ENCODE measurements at places on chromosomes 1 and 21.
A peak's percentile ranks its signal among the peaks of the same experiment; 100 is the strongest.

DNA sequence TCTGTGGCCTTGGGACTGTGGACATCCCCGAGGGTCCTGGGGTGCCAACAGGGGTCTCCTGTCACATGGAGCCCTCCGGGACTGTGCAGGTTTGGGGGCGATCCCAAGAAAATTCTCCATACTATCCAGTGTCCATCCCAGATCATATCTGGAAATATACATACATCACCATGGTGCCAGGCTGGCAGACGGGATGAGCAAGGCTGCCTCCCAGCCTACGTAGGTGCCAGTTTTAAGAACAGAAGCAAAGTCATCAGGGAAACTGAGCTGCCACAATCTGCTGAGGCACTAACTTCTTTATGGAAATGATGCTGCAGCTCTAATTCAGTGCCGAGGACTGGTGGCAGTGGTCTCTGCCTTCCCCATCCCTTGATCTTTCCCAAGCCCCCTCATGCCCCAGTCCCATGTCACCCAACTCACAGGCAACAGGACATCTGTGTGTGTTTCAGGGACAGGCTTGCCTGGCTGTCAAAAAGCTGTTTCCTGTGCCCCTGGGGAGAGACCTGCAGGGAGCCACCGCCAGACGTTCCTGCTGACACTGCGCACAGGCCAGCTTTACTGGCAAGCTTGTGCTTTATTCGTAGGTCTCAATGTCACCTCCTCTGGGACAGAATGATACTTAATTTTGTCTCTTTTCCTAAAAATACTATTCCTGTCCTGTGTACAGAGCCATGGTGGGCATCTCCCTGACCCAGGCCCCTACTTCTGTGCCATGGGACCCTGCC, 15.5 kb downstream of the TEX35 start:
- no peak for DNase-seq

GRCh38 chr1:155014709-155015508, 12.3 kb downstream of the ZBTB7B start:
- DNase-seq, result no peak

GRCh38 chr1:165842671-165843129, 15.3 kb downstream of the UCK2 start:
- peak; percentile 70 for DNase-seq

DNA sequence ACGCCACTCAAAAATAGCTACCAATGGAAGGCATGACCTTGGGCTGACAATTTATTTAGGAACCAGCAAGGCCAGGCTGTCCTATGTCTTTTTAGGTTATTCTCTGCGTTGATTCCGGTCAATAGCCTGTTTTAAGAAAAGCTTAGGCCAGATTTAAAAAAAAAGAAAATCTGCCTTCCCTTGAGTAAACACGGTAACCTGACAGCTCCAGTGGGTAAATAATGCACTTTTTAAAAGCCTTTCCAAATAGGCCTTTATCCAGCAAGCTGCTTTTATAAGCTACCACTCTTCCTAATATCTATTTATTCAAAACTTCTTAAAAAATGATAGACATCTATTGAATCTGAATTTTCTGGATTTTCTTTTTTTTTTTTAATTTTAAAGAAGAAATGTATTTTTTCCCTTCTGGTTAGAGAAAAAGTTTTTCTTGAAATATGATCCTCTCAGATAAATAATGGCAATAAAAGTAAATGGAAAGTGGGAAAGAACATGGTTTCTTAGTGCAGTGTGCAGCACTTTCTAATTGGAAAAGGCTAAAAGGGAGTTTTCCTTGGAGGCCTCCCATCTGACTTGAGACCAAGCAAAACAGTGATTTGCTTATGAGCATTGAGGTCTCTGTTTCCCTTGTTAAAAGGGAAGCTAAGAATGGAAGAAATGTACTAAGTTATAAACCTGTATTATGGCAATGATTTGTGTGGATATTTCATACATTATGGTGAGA, 281.0 kb upstream of the RUNX1 start:
- DNase-seq, result no peak

GRCh38 chr1:184648160-184648855, 106.3 kb downstream of the EDEM3 start:
- no peak for DNase-seq

GRCh38 chr1:189619682-189620332, 857.9 kb downstream of the BRINP3 start:
- no peak for DNase-seq

GRCh38 chr1:231161667-231162296, at the start of gene TRIM67:
TSS of gene TRIM67 (plus strand) at chr1:231162058. CDS start at chr1:231162970, 912 bp downstream.
- DNase-seq, result no peak

- DNase-seq, result no peak
Measured at GRCh38 chr21:41695513-41695912, 71.3 kb downstream of the RIPK4 start.

Data from AG10803 (cell line).